ENCODE measurements at places on chromosomes 5 and 9.

DNA sequence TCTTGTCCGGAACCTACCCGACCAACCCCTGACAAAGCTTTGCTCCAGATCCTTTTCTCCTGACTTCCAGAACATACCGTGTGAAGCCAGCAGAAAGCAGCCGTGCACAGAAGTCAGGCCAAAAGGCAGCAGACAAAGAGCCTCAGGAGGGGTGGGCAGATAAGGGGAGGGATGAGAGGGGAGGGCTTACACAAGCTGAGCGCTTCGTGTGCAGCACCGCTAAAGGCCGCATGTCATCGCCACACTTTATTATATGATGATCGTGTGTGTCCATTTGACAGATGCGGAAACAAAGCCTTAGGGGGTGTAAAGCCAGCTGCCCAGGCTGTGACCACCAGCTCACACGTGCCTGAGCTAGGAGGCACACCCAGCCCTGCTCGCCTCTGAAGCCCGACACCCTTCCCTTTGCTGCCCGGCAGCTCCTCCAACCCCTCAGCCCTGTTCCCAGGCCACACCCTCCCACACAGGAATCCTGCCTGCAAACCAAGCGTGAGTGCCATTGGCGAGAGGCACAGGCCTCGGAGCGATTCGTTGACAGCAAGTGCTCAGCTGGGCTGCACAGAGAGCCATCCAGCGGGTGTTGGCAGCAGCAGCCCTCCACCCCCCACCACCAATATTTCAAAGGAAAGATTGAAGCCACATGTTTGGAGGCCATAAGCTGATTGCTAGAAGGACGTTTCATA is 170.5 kb upstream of the SMIM23 start:
- no peak for DNase-seq

GRCh38 chr5:52856564-52856963 is 68.8 kb downstream of the ITGA1 start:
- peak; percentile 73 for DNase-seq

DNA sequence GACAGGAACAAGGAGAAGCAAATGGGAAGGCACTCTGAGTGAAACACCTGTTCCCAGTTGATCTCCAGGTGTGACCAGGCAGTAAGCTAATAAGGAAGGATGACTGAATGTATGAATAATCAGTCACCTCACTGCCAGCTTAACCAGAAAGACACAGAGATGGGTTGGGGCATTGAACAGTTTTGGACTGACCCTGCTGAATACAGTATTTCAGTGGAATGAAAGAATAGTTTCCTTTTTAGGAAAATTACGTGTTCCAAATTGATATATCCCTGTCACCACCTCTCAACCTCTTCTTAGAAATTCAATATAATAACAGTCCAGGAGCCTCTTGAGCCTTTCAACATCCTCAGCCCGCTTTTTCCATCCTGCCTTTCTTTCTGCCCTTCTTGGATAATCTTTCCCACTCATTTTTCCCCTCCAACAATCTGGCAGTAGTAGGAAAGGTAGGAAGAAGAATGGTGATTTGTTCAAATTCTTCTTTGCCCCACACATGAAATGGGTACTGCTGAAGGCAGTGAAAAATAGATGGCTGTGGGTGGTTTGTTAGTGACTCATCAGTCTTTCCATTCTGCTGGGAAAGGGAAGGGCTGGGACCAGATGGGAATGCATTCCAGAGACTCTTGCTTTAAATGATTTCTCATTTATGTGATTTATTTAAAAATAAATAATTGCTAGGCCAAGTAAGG is 117.9 kb downstream of the ZSWIM6 start:
- DNase-seq, result peak; percentile 95

DNA sequence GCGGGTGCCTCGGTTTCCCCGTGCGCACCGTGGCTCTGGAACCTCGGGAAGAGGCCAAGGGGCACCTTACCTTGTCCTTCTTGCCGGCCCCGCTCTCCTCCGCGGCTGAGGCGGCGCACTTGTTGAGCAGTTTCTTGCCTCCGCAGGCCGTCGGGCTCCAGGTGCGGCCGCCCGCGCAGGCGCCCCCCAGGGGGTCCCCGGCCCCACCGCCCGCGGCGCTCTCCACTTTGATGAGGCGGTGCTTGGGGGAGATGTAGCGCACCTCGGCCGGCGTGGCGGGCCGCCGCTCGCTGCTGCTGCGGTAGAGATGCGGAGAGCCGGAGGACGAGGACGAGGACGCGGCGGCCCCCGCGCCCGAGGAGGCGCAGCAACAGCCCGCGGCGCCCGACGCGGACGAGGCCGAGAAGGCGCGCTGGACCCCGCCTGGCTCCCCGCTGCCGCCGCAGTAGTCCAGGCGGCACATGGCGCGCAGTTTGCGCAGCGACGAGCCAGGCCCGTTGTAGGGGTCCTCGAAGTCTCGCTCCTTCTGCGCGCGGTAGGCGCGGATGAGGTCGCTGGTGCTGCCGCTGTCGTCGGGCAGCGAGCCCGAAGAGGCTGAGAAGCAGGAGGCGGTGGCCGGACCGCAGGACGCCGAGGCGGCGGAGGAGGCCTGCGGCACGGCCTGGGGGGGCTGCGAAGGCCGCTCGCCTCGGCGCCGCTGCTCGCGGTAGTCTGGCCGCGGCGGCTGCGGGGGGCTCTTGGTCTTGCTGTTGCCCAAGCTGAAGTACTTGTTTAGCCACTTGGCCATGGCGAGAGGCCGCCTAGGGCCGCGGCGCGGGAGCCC is 957 bp downstream of the SHB start:
- DNase-seq, result no peak

DNA sequence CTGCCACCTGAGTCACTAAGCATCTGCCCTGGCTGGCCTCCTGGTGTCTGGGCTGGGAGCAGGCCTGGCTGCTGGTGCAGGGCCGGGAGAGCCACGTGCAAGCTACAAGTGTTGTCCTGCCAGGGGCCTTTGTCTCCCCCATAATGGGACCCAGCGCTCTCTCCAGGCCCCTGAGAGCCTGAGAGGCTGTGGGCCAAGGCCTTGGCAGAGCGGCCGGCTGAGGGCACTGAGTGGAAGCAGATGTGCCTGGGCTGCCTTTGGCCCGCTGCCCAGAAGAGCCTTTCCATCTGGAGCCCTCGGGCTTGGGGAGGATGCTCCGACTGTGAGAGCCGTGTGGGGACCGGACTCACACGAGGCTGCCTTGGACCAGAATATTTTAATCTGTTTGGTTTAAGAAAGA is 185.5 kb downstream of the RGS3 start:
- peak; percentile 41 for DNase-seq

GRCh38 chr9:36486933-36487481 is 85.7 kb upstream of the MELK start:
- DNase-seq, result peak; percentile 24

- DNase-seq, result no peak
These were observed 6.8 kb downstream of the TSSK1B start for GRCh38 chr5:113427871-113428574.

DNA sequence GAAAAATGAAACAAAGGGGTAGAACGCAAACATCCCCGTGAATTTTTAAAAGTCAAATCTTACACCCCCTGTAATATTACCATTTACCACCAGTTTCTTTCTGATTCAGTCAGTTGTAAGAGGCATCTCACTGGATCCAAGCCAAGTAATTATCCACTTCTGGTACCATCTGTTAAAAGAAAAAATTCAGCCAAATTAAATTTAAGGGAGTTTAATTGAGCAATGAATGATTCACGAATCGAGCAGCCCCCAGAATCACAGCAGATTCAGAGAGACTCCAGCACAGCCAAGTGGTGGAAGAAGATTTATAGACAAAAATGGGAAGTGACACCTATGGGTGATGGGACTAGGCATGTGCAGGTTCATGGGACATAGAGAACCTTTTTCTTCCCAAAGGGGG is 29.9 kb upstream of the MTMR12 start:
- no peak for DNase-seq

DNA sequence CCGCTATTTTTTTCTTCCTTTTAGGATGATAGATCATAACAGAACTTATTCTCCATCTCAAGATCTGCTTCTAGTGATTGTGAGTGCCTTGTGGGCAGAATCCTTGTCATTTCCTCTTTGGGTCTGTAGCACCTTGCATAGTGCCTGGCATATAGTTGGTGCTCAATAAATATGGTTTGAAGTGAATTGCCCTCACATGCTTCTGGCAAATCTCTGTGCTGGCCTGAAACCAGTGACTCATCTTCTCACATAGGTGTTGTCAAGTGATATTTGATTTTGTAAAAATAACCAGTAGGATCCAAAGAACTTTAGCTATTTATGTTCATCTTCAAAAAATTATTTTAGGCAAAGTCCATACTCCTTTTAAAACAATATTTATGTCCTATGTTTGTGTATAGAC is 86.7 kb downstream of the GABRG2 start:
- DNase-seq, result no peak

- DNase-seq, result no peak
These were observed 56.1 kb downstream of the SLIT3 start for GRCh38 chr5:169244812-169245211.

GRCh38 chr5:83964271-83964670 is 243.6 kb upstream of the HAPLN1 start:
- peak; percentile 41 for DNase-seq

- peak; percentile 13 for DNase-seq
These were observed 56.9 kb downstream of the MVB12B start for GRCh38 chr9:126383406-126384046.

DNA sequence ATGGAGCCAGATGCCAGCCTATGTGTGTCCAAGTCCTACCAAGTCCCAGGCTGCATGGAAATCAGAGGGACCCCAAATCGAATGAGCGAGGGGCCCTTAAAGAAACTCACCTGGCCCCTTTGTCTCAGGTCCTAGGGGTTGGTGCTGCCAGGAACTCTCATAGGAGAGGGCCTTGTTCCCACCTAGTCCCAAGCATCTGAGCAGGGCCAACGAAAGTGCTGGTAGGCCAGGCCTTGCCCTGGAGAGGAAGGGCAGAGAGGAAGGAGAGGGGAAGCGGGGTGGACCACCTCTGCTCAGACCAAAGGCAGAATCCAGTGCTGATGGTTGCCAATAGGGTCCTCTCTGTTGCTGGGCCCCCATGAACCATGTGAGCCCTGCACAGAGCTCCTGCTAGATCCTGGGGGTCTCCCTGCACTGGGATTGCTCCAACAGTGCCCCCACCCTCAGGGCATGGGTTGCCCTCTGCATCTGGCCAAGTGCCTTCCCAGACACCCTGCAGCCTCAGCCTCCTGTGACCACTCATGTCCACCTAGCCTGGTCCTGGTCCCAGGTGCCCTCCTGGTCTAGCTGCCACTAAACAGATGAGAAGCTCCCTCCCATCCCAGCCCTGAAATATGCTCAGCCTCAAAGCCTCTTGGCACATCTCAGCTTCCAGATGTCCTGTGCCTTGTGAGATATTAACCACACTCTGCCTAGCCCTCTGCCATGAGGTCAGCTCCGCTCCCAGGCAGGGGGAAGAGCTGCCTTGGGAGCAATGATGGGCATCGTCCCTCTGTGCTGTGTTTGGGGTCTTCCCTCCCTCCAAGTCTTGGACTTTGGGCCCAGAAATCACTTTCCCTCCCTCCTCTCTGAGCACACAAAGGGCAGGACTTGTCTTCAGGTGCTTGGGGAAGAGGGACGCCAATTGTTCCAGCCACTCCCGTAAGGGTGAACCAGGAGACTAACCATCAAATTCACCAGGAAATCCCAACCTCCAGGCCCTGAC is 109.6 kb downstream of the ADAMTS2 start:
- DNase-seq, result no peak

DNA sequence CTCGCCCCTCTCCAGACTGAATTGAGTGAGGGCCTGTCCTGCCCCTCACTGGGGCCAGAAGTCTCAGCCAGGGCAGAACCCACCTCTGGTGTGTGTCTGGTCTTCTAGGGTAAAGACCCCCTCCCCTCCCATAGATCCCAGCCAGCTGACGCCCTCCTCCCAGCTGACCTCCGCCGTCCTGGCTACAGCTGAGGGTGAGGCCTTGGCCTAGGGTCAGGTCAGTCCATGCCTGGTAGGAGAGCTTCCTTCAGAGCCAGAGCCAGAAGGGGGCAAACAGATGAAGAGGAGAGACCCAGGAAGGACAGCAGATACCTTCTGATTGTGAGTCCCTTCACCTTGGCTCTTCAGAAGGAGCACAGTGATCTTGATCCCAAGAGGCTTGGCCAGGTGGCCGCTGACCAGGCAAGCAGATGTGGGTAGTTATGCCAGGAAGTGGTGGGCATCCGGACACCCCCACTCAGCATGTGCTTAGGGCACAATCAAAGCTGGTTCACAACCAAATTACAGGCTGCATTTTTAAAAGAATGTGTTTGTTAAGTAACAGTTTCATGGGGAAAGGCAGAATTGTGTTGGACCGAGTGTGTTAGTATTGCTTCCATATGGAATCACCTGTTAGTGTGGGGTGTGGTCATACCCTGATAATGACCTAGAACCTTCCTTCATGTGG is 29.9 kb downstream of the JADE2 start:
- DNase-seq, result no peak

- DNase-seq, result no peak
These were observed 375.4 kb upstream of the IRX1 start for GRCh38 chr5:3220201-3220600.

GRCh38 chr5:125489146-125489545 is 742.7 kb upstream of the ZNF608 start:
- no peak for DNase-seq

- no peak for DNase-seq
These were observed 330.0 kb downstream of the ARRDC3 start for GRCh38 chr5:91052977-91053740.

GRCh38 chr5:168073311-168073710 is 218.1 kb upstream of the WWC1 start:
- no peak for DNase-seq

GRCh38 chr5:17951392-17952169 is 317.3 kb downstream of the TAF11L14 start:
- DNase-seq, result no peak

DNA sequence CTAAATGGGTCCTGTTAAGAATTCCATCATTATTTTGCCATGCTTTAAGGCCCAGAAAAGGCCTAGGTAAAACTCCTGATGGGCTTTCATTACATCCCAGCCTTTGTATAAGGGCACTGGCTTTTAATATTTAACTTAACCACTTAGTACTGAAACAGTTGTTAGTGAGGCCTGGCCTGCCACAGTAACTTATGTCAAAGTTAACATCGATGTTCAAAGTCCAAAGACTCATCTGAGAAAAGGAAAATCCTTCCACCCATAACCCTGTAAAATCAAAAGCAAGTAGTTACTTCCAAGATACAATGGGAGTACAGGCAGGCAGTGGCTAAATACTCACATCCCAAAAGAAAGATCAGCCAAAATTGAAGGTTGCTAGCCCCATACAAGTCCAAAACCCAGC is 15.0 kb upstream of the UGT3A1 start:
- DNase-seq, result no peak

GRCh38 chr5:133873449-133873848 is 95.0 kb downstream of the C5orf15 start:
- no peak for DNase-seq

DNA sequence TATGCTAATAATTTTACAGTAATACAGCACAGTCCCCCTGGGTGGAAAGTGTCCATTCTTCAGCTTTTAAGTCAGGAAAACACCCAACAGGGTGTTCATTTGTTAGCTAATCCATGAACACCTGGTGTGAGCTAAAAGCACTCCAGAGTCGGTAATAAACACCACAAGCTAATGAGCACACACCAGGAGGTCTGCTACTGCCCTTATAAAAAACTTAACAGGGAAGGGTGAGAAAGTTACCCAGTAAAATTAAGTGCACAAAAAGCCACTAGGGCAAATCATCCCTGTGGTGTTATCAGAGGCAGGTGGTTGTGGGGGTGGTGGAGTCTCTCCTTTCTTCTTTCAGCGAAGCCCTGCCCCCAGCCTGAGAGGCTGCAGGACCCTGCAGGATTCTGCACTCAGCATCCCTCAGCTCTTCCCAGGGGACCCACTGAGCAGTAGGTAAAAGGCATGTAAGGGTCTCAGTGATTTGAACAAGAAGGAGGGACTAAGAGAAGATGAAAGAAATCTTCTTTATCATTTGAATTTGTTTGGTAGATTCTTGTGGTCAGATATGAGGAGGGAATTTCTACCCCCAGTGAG is 14.4 kb downstream of the GDNF start:
- DNase-seq, result no peak

GRCh38 chr5:53871050-53871449 is 310.6 kb downstream of the NDUFS4 start:
- no peak for DNase-seq
